ENCODE measurements at places on chromosomes 5 and 9. TPM values are rescaled to one million over a fixed set of nuclear protein-coding genes. Genes with fewer than 3 reads are reported as not detected.

GRCh38 chr5:135069016-135069770, 35.2 kb upstream of the PITX1 start:
- no peak for DNase-seq

- DNase-seq = no peak
Observed at GRCh38 chr9:127968042-127968441, 12.7 kb downstream of the EEIG1 start.

Gene MUSK
- total RNA-seq = 0.62 TPM

GRCh38 chr9:11551106-11551505, 938.3 kb upstream of the PTPRD start:
- no peak for DNase-seq

GRCh38 chr5:10838038-10838437, 77.0 kb upstream of the DAP start:
- no peak for DNase-seq

Gene NUTM2F
- total RNA-seq = not detected

Gene CNTNAP3
- total RNA-seq = 10.5 TPM

GRCh38 chr5:6831678-6832671, 118.7 kb downstream of the TENT4A start:
- DNase-seq = no peak

DNA sequence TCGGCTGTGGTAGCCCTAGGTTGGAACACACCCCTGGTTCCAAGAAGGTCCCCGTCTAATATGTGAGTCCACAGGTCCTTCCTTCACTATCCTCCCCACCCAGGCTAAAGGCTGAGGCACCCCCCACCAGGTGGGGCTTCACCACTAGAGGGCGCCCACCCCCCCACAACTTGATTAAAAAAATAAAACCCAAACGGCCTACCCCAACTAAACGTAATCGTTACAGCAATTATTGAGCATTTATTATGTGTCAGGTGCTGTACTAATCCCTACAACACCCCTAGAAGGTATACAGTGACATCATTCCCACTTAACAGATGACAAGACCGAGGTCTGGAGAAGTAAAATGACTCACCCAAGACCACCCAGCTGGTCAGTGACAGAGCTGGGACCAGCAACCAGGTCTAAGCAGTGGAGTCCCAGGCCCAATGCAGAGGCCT, 65.0 kb downstream of the FGF18 start:
- DNase-seq = no peak

DNA sequence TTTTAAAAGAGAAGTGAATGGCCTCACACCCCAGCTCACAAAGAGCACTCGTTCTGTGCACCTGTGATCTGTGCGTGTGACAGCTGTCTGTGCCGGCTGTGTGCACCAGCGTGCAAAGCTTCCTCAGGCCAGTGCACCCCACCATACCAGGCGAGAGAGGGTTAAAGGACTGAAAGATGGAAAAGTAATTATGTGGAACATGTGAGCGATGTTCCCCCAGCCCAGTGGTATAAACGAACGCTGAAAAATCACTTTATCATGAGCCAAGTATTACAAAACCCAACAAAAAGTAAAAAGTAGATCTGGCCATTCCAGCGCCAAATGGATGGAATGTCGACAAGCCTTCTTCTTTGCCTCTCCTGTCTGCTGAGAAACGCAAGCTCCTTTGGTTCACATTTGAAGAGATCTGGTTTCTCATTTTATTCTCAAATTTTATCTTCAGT, 53.7 kb downstream of the IPPK start:
- no peak for DNase-seq

DNA sequence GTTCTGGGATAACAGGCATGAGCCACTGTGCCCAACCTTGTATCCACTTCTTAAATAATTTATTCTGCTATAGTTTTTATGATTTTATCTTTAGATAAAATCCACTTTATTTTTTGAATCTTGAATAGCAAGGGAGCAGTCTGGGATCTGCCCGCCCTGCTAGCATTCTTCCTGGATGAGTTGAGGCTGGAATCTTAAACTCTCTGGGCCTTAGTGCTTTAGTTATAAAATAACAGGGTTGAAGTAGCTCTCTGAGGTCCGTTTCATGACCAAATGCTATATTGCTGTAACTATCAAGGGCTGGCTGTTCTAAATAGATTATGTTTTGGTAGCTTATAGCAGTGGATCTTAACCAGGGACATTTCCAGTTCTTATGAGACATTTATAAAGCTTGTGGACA, 20.8 kb downstream of the ACER2 start:
- no peak for DNase-seq

GRCh38 chr9:70065572-70065971, 21.9 kb downstream of the MAMDC2 start:
- DNase-seq = no peak

Gene PAPPA
- 3.3 TPM for total RNA-seq

GRCh38 chr5:60285910-60286309, 392.4 kb upstream of the PDE4D start:
- no peak for DNase-seq

Gene ANKRD31
- 0.53 TPM for total RNA-seq

DNA sequence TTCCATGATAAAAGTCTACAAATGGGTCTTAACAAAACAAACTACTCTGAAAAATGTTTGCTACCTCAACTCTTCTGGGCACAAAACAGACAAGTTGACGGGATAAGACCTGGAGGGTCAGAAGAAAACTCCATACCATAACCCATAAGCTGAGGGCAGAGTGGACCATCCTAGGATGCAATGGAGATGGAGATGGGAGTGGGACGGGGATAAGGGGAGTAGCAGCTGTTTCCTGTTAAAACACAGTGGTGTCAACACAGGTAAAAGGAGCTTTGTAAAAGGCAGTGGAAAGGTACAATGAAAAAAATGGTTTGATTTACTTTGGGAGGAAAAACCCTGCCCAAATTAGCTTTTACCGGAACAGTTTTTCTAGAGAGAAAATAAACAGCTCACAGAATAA, 41.6 kb downstream of the CEMIP2 start:
- DNase-seq = no peak

- no peak for DNase-seq
Observed at GRCh38 chr5:54579591-54580295, 62.2 kb downstream of the SNX18 start.

DNA sequence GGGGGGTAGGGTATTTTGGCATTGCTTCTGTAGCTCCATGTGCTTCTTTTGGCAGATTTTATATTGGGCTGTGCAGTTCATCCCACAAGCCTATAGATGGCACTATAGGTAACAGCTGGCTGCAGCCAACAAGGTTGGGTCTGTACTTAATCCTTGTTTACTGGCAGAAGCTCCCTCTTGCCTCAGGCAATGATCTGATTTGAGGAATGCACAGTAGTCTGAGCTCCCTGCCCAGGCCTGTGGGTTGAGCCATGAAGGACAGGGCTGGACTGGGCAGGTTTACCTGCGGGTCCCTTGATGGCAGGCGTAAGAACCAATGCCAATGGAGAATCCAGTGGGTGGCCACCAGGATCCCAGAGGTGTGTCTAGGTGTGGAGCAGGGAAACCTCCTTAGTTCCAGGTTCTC, 11.7 kb upstream of the OR1J2 start:
- DNase-seq = no peak

GRCh38 chr5:174693697-174694385, 30.5 kb upstream of the MSX2 start:
- no peak for DNase-seq

DNA sequence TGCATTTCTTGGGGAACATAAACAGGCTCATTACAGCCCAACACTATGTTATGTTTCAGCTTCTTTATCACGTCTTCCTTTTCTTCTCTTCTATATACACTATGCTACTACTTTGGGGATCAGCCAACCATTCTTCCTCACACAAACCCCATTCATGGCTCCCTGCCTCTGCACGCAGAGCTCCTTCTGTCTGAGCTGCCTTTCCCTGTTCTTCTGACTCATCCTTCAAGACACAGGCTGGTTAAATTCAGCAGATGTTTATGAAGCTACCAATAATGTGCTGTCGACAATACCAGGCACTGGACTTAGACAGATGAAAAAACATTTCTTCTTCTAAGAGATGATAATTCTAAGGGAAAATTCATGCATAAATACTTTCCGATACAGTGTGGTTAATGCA, 102.5 kb upstream of the TXNDC8 start:
- DNase-seq = no peak

Gene RBM27
- total RNA-seq = 22.1 TPM

GRCh38 chr5:176131771-176132170, 106.5 kb upstream of the SIMC1 start:
- DNase-seq = no peak

Gene CCDC183
- 2.5 TPM for total RNA-seq

Gene LCN9
- not detected for total RNA-seq

DNA sequence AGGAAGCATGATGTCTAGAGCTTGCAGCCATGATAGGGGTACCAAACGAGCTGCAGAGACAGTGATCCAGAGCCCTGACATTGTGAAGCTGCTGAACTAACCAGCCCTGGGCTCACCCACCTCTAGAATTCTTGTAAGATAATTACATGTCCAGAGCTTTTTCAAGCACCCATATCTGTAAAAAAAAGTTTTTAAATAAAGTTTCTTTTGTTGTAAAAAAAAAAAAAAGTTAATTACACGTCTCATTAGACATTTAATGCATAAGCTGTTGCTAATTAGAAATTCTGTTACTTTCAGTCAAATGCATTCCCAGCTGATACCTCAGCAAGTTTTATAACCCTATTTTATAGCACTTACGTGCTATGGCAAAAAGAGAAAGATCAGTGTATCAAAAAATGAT, 65.6 kb downstream of the C9orf85 start:
- DNase-seq = no peak

- DNase-seq = no peak
Observed at GRCh38 chr5:72558383-72558782, 51.2 kb upstream of the ZNF366 start.

DNA sequence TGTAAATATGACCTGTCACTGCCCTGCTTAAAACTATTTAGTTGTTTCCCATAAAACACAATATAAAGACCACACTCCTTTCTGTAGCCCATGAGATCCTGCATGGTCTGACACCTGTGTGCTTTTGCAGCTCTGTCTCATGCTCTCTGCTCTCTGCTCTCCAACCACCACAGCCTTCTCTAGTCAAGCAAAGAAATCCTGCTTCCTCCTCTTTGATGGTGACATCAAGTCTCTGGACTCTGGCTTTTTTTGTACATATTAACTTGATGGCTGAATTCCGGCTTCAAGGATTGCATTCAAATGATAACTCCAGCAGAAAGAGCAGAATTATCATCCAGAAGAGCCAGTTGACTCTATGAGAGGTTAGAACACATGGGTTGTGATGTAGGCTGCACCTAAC, 58.2 kb downstream of the CHSY3 start:
- no peak for DNase-seq

DNA sequence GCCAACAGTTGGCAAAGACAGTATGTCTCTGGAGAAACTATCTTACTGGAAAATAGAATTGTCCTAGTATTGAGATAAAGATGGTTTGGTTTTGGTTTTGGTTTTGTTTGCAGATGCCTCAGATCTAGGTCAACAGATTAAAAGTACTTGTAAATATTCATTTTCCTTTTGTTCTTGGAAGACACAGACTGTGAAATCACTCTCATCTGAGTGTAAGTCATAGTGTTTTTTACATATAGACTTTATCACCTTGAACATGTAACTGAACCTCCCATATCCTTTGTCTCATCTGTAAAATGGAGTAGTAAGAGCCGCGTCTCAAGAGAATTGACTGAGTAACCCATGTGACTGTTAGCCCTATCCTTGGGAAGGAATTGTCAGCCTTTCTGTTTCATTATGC, 34.3 kb downstream of the MAP3K1 start:
- no peak for DNase-seq

Gene SLCO6A1
- not detected for total RNA-seq

- peak; percentile 42 for DNase-seq
Observed at GRCh38 chr9:93308158-93308602, 124.2 kb downstream of the WNK2 start.

DNA sequence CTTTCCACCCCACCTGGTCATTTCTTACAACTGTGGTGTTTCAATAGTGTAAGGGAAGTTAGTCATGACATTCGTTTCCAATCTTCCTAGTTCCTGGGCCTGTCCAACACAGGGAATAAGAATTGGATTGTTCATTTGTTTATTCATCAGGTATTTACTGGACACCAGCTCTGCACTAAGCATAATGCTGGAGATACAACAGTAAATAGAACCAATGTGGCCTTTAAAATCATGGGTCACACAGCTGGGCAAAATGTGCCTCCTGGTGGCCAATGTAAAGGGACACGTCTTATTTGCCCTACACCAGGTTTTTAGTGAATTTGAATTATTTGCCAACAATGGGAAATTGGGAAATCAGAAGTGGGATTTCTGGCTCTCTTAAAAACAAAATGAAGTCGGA, 10.4 kb downstream of the ABLIM3 start:
- no peak for DNase-seq

Gene C6
- 6.1 TPM for total RNA-seq

Gene SHISAL2B
- total RNA-seq = not detected

Gene GPR151
- total RNA-seq = not detected

DNA sequence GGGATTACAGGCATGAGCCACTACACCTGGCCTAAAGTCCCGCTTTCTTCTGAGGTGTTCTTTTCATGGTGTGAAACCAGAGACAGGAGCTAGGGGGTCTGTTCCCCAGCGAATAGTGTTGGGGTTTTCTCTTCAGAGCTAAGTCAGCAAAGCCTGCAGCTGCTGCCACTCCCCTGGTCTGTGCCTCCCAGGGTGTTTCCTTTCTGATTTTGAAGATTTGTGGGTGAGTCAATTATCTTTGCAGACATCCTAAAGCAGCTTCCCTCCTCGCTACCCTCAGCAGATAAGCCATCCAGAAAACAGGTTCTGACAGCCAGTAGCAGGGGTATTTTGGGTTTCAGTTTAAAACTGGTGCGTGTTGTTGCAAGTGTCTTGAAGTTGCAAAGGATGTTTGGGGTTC, 72.0 kb upstream of the IQGAP2 start:
- DNase-seq = no peak

Gene PCDHGC5
- total RNA-seq = 3.8 TPM

Gene ARHGEF28
- 51.8 TPM for total RNA-seq

GRCh38 chr5:17396247-17396646, 101.8 kb upstream of the TAF11L2 start:
- no peak for DNase-seq

- DNase-seq = no peak
Observed at GRCh38 chr5:171295299-171295698, 13.7 kb upstream of the TLX3 start.

Gene LPAR1
- total RNA-seq = 170 TPM

Gene CCDC171
- total RNA-seq = 27.1 TPM

Gene FOXD4L5
- total RNA-seq = 0.27 TPM

GRCh38 chr5:159522841-159523240, 192.6 kb upstream of the IL12B start:
- no peak for DNase-seq

Gene TMEM174
- not detected for total RNA-seq

DNA sequence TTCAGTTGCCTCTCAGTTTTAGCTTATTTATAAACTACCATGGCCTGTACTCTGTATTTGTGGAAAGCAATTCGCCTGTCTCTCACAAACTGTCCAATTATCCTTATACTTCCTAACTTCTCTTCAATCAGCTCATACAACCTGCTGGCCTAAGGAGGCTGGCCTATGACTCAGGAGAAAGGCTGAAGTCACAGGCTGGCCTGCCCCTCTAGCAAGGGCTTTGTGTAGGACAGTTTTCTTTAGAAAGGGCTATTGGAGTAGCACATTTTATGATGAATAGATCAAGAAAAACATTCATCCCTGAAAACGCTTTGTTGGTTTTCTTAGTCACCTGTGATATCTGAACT, 988.7 kb upstream of the ARRDC3 start:
- DNase-seq = no peak

- DNase-seq = no peak
Observed at GRCh38 chr9:70006306-70006705, 37.3 kb upstream of the MAMDC2 start.
